ENCODE measurements at places on chromosomes 6 and 20.

DNA sequence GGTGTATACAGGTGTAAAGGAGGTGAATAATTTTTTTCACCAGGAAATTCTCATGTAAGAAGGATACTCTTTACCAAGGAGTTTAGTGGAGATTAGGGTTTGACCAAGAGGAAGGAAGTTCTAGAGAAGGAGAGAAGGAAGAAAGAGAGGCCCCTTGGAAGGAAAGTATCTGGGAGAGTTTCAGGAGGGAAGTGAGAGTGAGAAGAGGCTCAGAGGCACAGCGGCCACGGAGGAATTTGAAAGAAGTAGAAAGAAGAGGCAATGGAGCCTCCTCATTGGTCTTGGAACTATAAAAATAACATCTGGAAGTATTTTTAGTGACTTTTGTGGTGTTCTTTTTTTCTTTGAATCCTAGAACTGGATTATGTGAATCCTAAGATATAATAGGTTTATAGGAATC, 50.8 kb upstream of the MCUR1 start:
- DNase-seq: no peak

- DNase-seq: no peak
Measured at GRCh38 chr6:100592929-100593328, 128.2 kb upstream of the SIM1 start.

DNA sequence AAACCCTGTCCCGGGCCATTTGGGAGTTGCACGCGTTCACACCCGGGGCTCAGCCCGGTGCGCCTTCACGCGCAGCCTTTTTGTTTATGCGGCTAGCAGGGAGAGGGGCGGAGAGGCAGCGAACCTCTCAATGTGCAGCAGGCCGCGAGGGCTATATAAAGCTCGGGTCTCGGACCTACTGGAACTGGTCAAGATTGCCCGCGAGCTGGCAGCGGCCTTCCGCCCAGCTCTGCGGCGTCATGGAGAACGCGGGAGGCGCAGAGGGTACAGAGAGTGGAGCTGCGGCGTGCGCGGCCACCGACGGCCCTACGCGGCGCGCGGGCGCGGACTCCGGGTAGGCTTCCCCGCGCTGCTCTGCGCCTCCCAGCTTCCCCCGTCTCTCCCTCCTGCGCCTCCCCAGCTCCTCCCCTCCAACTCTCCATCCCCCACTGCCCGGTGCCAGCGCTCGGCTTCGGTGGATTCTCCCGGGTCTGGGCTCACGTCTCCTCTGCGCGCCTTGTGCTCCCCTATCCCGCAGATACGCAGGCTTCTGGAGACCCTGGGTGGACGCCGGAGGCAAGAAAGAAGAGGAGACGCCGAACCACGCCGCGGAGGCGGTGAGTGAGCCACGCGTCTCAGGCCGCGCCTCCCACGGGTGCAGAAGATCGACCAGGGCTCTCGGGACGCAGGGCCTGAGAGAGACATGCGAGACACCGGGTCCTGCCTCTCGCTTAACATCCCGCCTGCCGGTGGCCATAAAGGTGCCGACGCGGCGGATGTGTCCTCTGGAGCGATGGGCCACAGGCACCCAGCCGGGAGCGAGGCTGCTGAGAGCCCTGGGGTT, at the start of gene RIPPLY2:
Gene RIPPLY2 (plus strand): TSS at position 183 of the 823 bp plus-strand sequence. CDS start 57 bp downstream, at position 240.
- DNase-seq: no peak

DNA sequence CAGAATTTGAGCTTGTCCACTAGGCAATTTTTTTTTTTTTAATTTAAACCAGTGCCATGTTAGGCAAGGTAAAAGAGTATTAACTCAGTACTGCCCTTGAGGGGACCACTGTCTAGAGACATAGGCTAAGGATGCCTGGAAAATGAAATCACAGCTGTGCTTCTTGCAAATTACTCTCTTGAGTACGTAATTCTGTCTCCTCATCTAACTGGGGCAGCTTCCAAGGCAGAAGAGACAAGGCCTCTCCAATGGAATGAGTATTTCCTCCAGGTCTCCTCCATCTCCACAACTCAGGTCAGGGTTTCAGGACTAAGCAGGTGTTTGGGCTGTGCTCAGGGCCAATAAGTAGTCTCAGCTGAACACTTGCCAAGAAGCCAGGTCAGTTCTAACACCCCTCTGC, 33.8 kb upstream of the MRPS10 start:
- no peak for DNase-seq

GRCh38 chr20:43389839-43390626, 67.7 kb upstream of the SRSF6 start:
- no peak for DNase-seq

GRCh38 chr6:127550403-127550802, 26.6 kb upstream of the C6orf58 start:
- no peak for DNase-seq

- DNase-seq: no peak
Measured at GRCh38 chr6:38476141-38476540, 163.6 kb downstream of the BTBD9 start.

GRCh38 chr20:61891476-61891875, 174.2 kb downstream of the TAF4 start:
- DNase-seq: no peak

DNA sequence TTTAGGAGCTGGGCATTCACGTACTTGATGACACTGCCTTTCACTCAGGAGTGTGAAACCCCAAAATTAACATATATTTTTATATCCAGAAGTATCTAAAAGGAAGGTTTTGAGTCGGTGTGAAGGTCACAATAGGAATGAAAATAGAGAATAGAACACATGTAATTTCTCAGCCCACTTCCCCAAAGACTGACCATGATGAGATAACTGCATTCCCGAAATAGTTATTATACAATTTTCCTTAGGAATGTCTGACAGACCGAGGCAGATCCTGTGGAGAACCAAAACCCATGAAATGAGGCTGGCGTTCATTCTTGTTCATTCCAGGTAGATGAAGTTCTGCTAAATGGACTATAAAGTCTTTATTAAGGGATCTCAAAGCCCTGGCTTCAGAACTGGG, 10.3 kb downstream of the NSFL1C start:
- no peak for DNase-seq

Measured in stimulated activated CD8-positive, alpha-beta memory T cell treated with anti-CD3 and anti-CD28 coated beads, Interleukin-15, amount 100 ng/mL, for 4 hours (primary cell).